ENCODE measurements at places on chromosomes 5 and 9.

GRCh38 chr5:144335561-144335960 is 164.9 kb downstream of the KCTD16 start:
- no peak for DNase-seq

DNA sequence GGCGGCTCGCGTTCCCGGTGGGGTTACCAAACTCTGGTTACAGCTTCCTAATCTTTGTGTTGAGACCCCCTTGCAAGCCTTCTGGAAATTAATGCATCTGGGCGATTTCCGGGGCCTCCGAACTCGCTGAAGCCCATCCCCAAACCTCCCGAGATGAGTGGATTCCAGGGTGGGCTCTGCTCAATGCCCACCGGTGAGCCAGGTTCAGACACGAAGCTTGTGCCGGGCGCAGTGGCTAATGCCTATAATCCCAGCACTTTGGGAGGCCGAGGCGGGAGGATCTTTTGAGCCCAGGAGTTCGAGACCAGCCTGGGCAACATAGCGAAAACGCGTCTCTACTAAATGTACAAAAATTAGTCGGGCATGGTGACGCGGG is 356 bp upstream of the HACD4 start:
- DNase-seq = no peak

DNA sequence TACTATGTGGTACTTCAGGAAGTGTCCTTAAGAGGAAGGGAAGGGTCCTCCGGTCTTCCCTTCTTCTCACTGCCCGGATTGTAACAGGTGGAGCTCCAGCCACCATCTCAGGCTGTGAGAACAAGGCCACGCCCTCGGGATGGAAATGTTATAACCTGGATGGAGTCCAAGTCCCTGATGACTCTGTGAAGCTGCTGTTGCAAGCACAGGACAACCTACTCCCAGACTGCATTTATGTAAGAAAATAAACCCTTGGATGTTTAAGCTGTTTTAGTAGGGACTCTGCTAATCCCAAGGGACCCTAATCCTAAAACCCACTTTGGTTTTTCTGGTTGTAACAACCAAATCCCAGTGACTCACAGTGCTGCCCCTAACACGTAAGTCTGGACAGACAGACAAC is 221.6 kb downstream of the ACTL7B start:
- no peak for DNase-seq

DNA sequence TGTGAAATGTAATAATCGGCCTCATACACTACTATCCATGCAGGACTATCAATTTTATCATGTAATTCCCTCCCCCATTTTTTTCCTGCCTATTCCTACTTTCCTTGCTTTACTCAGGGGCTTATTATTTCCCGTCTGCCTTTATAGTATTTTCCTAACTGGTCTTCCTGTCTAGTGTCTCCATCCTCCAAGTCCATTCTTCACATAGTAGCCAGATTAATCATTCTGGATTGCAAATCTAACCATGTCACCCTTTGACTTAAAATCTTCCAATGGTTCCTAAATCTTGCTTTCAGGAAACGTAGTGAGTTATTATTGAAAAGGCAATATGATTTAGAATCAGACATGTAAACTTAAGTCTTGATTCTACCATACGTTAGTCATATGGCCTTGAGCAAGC is 307.4 kb upstream of the HAPLN1 start:
- no peak for DNase-seq

- DNase-seq = no peak
Observed at GRCh38 chr5:168159425-168159824, 132.0 kb upstream of the WWC1 start.

GRCh38 chr5:78778538-78778937 is 130.0 kb upstream of the LHFPL2 start:
- DNase-seq = no peak

GRCh38 chr9:133976887-133977286 is 15.2 kb downstream of the VAV2 start:
- DNase-seq = no peak

GRCh38 chr9:133065070-133065388 is 3.2 kb downstream of the CEL start:
- DNase-seq = no peak

DNA sequence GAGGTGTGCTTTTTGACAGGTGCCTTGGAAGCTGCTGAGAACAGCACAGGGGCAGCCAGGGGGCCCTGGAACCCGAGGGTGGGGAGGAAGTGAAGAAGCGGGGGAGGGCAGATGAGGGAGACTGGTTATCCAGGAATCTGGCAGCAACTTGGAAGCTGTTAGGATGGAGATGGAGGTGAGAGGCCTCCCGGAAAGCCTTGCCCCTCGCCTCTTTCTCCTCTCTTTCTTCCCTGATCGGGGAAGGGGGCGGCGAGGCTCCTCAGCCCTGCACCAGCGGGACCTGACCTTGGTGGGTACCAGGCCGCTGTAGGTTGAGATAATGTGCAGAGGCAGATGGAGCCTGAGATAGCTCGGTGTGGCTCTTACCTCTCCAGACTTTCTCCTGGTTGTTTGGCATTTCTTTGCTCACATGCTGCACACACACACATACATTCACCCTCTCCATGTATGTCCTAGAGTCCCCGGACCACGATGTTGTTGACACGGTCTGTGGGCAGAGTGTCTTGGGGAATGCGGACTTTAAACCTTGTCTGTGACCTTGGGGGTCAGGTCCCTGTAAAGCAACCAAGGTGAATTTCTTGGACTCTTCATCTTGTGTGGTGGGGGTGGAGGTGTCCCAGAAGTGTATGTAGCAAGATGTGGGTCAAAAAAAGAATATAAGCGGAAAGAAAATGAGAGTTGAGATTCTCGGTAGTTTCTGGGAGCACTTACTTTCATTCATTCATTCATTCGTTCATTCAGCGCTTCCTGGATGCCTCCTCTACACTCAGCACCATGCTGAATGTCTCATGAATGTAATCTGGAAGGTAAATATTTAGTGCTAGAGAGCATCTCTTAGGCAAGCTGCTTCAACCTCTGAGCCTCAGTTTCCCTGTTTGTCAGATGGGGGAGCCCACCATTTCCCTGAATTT is 1.6 kb downstream of the WWC1 start:
- no peak for DNase-seq

All from activated CD8-positive, alpha-beta memory T cell treated with anti-CD3 and anti-CD28 coated beads for 1 hour (primary cell).